ENCODE measurements at places on chromosomes 1 and 21.
A peak's percentile ranks its signal among the peaks of the same experiment; 100 is the strongest.

DNA sequence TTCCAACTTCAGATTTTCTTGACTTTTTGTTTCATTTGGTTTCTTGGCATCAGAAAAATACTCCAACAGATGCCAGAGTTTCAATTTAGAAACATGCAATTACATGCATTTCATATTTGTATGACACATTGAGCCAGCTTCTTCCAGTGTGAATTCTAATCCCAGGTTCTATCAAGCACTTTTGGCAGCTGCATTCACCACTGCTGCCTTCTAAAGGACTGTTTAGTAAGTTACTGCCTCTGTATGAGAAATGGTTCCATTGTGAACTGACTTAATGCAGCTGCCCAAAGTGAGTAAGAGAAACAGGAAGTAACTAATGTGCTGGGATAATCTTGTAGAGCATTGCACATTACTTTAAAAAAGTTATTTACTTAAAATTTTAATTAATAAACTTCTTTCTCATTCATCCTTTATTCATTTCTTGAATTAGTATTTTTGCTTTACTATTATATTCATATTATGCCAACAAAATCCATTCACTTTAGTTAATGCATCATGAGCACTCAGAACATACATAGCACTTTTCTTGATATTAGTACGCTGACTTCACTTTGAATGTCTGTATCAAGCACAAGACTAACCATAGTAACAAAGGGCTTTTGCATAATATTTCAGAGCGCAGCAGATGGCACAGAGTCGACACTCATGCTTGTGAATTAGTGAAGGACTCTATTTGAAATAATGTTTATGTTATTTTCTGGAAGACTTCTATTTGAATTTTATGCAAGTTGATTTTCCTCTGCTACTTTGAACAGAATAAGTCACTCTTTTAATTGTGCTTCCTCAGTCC lies 9.8 kb downstream of the RGS18 start:
- DNase-seq, result no peak

- DNase-seq, result no peak
These were observed 14.9 kb downstream of the TTC34 start for GRCh38 chr1:2786329-2787162.

GRCh38 chr1:162293073-162293692 lies 83.5 kb downstream of the SPATA46 start:
- DNase-seq, result no peak

DNA sequence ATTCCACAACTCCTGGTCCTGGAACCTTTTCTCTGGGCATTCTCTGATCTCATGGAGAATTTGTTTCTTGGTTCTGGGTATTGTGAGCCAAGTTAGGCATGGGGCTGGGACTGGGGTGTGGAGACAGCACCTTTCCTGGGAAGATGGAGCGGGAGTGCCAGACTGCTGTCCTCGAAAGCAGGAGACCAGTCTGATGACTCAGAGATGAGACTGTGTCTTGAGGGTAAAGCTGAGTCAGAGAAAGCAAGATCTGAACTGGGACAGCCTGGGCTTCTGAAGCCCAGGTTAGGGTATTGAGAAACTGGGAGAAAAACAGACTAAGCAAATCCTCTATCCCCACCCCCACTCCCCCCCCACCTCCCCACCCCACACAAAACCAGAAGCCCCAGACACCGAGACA lies 2.2 kb upstream of the KANK4 start:
- no peak for DNase-seq

DNA sequence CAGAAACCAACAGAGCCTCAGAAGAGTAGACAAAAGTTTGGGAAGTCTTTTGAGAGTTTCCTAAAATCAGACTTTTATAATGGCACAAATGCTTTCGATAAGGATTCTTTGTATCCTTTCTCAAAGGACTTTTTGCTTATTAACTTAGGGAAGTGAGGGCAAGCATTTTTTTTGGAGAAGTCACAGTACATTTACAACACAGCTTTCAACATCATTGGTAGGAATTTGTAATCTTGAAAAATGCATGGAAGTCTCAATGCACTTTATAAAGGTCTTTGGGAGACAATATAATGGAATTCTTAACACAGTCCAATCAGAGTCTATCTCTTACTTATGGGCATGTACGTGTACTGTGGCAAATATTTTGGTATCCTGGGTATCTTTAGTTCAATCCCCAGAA lies 325.8 kb upstream of the NR5A2 start:
- no peak for DNase-seq

DNA sequence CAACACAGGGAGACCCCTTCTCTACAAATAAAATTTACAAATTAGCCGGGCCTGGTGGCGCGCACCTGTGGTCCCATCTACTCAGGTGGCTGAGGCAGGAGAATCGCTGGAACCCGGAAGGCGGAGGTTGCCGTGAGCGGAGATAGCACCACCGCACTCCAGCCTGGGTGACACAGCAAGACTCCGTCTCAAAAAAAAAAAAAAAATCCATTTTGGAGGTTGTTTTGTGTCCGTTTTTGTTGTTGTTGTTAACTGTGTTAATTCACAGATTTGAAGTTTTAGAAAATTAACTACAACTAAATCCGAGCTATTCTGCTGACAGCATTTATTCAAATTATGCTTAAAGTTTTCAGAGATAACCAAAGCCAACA lies 618 bp downstream of the CLCC1 start:
- DNase-seq, result peak; percentile 66

DNA sequence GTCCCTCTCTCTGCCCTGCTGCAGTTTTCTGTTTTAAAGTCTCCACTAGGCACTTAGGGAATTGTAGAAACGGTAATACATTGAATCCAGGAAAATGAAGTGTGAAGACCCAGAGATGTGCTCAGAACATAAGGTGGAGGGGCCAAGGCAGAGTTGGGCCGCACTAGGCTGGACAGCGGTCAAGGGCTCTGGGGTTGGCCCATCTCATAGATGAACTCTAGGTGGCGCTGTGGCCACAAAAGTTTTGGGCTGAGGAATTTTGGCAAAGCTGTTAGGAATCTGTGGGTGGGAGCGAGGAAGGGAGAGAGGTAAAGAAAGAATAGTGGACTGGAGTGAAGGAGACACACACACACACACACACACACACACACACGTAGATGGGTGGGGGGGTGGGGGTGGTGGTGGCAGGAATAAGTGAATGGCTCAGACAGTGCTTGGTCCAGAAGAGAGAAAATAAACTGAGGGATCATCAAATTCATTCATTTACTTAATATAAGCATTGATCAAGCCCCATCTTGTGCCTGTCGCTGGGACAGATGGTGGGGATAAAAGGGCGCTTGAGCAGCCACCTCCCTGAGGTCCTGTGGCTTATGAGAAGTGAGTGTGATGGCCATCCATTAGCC lies 258.5 kb downstream of the TRABD2B start:
- DNase-seq, result peak; percentile 71

GRCh38 chr21:17491716-17492414 lies 21.0 kb upstream of the CXADR start:
- DNase-seq, result no peak

- DNase-seq, result no peak
These were observed 6.4 kb upstream of the ERI3 start for GRCh38 chr1:44361478-44361877.

DNA sequence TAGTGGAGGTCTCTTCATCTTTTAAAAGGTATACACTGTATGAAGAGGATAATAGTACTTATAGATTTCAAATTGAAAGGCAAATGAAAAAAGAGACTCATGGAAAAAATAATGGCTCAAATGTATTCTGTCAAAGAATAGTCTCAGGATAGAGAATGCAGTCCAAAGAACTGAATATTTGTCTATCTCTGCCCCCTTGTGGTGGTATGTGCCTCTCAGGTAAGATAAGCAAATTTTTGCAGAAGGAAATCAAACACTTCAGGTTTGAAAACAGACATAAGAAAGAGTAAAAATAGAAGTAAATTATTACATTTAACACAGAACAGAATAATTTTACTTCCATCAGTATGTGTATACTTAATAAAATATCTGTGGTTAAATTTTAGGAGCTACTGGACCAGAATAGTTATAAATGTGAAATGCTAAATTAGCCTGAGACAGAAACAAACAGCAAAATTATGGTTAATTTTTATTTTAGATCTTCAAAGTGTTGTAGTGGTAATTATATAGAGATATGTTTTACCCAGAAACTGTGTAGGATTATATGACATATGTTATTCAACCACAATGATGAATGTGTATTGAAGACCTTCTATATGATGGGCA lies 164.4 kb upstream of the PALMD start:
- no peak for DNase-seq

DNA sequence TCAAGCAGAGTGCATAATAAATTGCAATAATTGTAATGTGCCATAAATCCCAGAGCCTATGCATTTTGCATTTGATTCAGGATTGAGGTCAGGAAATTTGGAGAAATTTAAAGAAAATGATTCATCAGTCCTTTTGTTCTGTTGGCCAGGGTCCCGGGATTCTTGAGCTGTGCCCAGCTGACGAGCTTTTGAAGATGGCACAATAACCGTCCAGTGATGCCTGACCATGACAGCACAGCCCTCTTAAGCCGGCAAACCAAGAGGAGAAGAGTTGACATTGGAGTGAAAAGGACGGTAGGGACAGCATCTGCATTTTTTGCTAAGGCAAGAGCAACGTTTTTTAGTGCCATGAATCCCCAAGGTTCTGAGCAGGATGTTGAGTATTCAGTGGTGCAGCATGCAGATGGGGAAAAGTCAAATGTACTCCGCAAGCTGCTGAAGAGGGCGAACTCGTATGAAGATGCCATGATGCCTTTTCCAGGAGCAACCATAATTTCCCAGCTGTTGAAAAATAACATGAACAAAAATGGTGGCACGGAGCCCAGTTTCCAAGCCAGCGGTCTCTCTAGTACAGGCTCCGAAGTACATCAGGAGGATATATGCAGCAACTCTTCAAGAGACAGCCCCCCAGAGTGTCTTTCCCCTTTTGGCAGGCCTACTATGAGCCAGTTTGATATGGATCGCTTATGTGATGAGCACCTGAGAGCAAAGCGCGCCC lies 8.7 kb downstream of the PROX1 start:
- no peak for DNase-seq

GRCh38 chr1:59020151-59020997 lies 236.5 kb upstream of the JUN start:
- peak; percentile 29 for DNase-seq

- no peak for DNase-seq
These were observed 428.1 kb downstream of the PRDM2 start for GRCh38 chr1:14128096-14128495.

GRCh38 chr1:224259986-224260385 lies 70.0 kb downstream of the NVL start:
- DNase-seq, result no peak

DNA sequence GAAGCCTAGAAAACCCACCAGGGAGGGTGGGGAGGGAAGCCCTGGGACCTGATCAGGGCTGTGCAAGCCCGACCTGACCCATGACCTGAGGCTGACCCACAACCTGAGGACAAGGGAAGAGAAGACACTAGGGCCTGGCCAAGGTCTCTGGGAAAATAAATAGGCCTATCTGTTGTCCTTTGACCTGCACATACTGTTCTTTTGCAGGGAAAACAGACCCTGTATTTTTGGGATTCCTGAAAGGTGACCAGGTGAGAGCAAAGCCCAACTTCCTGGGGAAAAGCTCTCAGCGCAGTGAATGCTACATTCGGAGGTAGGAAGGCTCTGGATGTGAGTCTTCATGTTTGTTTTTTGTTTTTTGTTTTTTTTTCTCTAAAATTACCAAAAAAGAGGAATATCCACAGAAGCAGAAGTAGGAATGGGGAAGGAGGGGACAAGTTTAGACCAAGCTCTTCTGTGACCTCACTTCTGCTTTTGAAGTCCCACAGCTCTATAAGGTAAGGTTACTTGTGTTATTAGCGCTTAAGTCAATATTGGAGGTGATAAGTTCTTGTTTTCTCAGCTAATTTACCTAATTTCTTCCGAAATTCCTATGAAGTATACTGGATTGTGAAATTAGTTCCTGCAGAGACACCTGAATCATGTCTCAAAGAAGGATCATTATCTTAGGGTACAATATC lies 26.2 kb upstream of the LYST start:
- DNase-seq, result no peak

DNA sequence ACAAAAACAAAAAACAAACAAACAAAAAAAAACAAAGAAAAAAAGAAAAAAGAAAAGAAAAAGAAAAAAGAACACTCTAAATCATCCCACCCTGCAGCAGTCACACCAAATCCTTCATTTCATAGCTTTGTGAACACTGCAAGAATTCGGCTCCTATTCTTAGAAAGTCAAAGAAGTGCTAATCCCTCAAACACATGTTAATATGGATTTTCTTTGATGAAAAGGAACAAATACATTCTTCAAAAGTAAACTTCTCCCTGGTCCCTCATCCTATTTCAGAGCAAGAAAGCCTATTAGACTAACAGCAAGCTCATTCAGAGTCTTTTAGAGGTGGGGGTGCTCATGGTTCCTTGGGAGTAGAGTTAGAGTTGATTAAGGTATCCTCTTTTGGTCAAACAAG lies 7.2 kb upstream of the MRPL39 start:
- no peak for DNase-seq

- DNase-seq, result no peak
These were observed 291.7 kb upstream of the RRP15 start for GRCh38 chr1:217993439-217993838.

DNA sequence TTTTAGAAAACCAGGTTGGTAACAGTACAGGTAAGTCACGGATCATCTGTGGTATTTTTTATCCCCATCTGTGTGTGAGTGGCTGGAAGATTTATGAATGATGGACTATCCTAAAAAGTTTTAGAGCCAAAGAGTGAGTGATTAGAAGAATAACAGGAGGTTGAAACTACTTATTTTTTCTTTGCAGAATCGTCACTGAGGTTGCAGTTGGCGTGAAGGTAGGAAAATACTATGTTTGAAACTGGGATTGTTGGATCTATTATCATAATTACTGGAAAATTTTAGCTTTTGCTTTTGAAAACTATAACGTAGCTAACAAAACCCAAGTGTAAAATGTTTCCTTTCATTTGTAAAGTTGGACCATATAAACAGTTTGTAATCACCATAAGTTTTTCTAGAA lies 1.8 kb downstream of the PTBP2 start:
- DNase-seq, result no peak

DNA sequence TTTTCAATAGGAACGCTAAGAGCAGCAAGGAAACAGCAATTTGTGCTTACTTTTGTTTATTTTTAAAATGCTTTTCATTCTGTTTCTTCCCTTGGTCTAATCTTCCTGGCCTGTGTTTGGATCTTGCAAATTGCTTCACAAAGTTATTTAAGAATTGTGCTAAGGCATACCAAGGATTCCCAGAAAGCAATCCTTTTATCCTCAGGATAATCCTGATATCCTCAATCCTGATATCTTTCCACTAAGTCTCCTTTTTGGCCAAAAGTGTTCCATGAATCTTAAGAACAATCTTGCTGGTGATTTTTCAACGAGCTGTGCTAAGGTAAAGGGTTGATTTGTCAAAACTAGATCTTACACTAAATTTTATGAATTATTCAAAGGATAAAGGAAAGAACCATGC lies 1577.9 kb downstream of the PLA2G4A start:
- DNase-seq, result no peak

- DNase-seq, result no peak
These were observed 129.9 kb downstream of the ZNF281 start for GRCh38 chr1:200279810-200280411.

Measured in ascending aorta (tissue), 2 donors.